PC-3 (cell line): ENCODE measurements at places on chromosomes 3 and 15. TPM values are rescaled to one million over a fixed set of nuclear protein-coding genes. Genes with fewer than 3 reads are reported as not detected.

The DAG1 gene
- total RNA-seq, result 111 and 114 TPM in 2 replicates

The TRH gene
- total RNA-seq, result not detected in 2 replicates

The ATP10A gene
- total RNA-seq, result 2.6 and 5.0 TPM in 2 replicates

The KPNA1 gene
- total RNA-seq, result 64.3 and 76.7 TPM in 2 replicates

The CACNA1D gene
- not detected in 2 replicates for total RNA-seq

The ATP13A4 gene
- total RNA-seq, result not detected in 2 replicates

The CNTN4 gene
- not detected in 2 replicates for total RNA-seq

The FEZF2 gene
- not detected in 2 replicates for total RNA-seq

The GRIP2 gene
- 0.29 and 0.36 TPM in 2 replicates for total RNA-seq

The SCAANT1 gene
- total RNA-seq, result not detected in 2 replicates

DNA sequence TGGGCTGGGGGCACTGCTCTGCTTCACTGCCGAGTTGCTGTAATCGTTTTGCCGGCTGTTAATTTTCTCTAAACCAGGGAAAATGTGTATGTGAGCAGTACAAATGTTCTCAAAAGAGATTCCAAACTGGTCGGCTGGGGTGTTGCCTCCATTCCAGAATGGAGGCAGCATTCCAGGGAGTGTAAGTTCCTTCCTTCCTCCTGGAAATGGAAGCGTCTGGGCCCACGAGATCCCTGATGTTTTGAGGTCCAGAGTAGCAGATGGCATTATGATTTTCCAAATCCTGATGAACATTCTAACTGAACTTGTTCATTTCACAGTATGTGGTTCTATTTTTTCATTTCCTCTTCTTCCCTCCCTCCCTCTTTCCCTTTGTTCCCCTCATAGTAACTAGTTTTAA, 64.4 kb upstream of the SKOR1 start:
- no peak for DNase-seq

DNA sequence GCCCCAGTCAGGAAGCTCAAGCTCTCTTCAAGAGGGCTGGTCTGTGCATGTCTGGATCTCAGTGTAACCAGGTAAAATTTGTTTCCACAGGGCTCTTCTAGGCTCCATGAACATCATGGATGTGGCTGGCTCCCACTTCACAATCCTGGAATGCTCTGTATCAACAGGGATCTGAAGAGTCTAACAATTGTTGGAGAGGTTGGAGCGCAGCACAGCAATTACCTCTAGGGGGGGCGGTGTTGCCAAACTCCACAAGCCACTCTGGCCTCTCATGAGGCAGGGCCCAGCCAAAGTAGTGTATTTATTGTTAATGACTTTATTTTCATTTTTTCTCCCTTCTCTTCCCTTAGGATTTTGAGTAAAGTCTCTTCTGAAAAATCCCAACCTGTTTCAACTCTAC, 6.1 kb upstream of the EIF2B5 start:
- peak; percentile 55 for DNase-seq

DNA sequence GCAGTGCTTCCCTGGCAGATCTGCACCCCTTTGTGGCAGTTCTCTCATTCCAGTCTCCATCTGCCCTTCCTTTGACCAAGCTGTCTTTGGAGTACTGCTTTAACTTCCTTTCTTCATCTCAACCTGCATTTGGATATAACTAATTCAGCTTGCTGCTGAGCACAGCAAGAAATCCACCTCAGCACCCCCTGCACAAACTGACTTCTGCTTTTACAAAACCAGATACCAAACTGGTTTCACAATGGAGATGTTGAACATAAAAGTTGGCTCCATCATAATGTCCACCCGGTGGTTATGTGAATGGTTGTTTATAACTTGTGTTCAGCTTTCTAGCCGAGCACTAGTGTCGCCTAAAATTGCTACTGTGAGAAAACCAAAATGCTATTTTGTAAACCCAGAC, 341.1 kb upstream of the SEMA6D start:
- no peak for DNase-seq

- no peak for DNase-seq
These were observed 119.9 kb upstream of the RASGRP1 start for GRCh38 chr15:38684440-38685010.

DNA sequence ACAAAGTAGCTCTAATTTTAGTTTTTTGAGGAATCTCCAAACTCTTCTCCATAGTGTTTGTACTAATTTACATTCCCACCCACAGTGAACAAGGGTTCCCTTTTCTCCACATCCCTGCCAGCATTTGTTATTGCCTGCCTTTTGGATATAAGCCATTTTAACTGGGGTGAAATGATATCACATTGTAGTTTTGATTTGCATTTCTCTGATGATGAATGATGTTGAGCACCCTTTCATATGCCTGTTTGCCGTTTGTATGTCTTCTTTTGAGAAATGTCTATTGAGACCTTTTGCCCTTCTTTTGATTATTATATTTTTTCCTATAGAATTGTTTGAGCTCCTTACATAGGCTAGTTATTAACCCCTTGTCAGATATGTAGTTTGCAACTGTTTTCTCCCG, 239.9 kb upstream of the TPM1 start:
- no peak for DNase-seq

DNA sequence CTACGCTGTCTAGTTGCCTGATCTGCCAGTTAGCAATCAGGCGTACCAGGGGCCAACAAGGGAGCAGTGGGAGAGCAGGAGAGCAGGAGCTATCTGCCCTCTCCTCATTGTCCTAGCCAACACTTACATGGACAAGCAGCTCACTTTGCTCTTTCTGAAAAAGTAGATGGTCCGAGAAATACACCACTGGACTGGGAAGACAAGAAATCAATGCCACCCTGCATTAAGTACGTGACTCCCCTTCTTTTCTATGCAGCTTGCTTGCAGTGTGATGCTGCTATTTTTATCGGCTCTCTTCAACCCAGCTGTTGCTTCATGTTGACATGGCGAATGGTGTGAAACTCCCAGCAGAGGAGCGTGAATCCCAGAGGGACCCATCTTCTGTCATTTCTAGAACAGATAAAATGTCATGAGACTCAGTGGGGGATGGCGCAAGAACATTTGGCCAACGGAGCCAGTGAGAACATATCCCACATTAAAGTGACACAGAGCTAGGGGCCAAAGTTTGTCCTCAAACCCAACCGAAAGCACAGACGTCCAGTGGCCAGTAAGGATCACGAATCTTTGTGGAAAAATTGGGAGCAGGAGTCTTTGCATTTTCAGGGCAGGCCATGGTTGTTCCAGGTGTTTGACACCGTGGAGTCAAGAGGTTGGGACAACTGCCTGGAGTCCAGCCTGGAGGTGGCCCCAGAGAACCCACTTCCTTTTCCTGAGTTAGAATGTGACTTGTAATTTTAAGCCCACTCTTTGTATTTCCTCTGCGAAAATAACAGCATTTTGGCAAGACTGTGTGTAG, 53.7 kb upstream of the MEF2A start:
- DNase-seq, result no peak

DNA sequence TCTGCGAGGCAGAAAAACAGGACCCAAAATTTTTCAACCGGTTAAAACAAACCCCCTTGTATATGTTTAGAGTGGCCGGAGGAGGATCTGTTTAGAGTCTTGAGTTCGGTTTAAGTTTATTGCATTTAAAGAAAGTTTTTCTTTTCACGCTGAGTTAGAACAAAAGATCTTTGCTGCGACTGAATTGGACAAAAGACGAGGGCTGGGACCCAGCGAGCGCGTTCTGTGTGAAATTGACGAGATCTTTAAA, 9.8 kb downstream of the NR2F2 start:
- DNase-seq, result peak; percentile 20

- no peak for DNase-seq
These were observed 66.3 kb downstream of the LPP start for GRCh38 chr3:188220097-188220788.

GRCh38 chr15:61994216-61994615, 66.0 kb downstream of the VPS13C start:
- DNase-seq, result peak; percentile 10

- DNase-seq, result peak; percentile 60
These were observed 46.1 kb downstream of the ABHD5 start for GRCh38 chr3:43736558-43737440.

- no peak for DNase-seq
These were observed 110.0 kb downstream of the AQP9 start for GRCh38 chr15:58247855-58248842.

GRCh38 chr15:84750583-84751092, 2.2 kb downstream of the ZNF592 start:
- DNase-seq, result no peak

GRCh38 chr3:124965413-124965812, 30.9 kb upstream of the MUC13 start:
- DNase-seq, result no peak

DNA sequence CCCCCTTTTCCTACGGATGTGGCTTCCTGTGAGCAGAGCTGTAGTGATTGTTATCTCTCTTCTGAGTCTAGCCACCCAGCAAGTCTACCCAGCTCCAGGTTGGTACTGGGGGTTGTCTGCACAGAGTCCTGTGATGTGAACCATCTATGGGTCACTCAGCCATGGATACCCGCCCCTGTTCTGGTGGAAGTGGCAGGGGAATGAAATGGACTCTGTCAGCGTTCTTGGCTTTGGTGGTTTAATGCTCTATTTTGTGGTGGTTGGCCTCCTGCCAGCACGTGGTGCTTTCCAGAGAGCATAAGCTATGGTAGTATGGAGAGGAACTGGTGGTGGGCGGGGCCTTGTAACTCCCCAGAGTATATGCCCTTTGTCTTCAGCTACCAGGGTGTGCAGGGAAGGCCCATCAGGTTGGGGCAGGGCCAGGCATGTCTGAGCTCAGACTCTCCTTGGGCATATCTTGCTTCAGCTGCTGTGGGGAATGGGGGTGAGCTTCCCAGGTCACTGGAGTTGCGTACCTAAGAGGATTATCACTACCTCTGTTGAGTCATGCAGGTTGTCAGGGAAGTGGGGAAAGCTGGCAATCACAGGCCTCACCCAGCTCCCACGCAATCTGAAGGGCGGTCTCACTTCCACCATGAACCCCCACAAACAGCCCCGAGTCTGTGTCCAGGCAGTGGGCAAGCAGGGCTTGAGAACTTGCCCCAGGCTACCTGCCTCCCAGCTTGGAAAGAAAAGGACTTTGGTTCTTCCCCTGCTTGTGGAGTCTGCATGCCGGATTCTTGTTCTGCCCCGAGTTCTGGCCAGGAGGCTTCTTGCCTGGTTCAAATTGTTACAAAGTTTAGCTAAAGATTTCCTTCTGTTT, 9.0 kb upstream of the ADGRG7 start:
- no peak for DNase-seq

DNA sequence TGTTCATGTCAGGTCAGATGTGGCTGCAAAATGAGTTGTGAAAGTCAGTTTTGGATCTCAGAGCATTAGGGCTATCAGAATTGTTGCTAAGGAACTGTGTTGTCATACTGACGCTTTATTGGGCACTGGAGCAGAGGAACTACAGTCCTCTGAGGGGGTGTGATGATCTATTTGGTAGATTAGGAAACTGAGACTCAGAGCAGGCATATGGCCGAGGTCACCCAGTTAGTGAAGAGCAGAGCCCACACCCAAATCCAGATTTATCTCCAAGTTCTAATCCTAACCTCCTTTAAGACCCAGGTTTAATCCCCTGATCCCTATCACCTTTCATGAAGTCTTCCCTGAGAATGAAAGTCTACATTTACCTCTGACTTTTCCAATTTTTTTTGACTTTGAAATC, 25.6 kb upstream of the GLCE start:
- no peak for DNase-seq

DNA sequence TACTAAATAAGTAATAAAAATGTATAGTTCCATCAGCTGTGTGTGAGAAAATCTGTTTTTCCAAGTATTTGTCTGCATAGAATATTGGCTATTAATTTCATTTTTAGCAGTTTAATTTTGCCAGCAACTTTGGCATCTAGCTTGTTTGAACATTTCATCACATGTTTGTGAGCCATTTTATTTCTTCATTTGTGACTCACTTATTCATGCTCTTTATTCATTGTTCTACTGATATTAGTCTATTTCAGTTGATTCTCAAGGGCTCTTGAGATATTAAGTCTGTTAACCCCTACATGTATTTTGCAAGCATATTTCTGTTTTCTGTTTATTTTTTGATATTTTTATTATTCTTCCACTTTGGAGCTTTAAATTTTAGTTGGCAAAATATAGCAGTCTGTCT, 74.0 kb upstream of the PHLDB2 start:
- DNase-seq, result peak; percentile 12

GRCh38 chr3:73624821-73625665, at the start of gene PDZRN3:
TSS of gene PDZRN3 (minus strand) at chr3:73624941.
- DNase-seq, result no peak

DNA sequence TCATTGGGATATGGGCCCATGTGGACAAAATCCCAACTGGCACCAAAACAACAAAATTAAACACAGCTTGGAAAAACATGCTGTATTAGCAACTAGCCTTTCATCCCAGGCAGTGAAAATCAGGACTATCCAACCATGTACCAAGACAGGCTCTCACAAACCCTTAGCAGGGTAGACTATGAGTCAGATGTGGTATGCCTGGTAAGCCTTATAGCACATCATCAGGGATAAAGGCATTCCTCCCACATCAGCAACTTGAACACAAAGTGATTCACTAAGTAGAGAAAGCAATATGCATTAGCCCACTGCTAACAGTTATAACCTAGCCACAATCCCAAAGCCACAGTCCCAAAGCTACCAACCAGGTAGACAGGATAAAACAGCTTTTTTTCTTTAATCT, 8.0 kb downstream of the CEP152 start:
- peak; percentile 67 for DNase-seq

GRCh38 chr3:150131663-150132062, 161.0 kb upstream of the PFN2 start:
- DNase-seq, result no peak

- no peak for DNase-seq
These were observed 319.8 kb downstream of the TBC1D5 start for GRCh38 chr3:17422636-17423035.

- no peak for DNase-seq
These were observed 107.6 kb upstream of the SEMA6D start for GRCh38 chr15:47609693-47610092.

DNA sequence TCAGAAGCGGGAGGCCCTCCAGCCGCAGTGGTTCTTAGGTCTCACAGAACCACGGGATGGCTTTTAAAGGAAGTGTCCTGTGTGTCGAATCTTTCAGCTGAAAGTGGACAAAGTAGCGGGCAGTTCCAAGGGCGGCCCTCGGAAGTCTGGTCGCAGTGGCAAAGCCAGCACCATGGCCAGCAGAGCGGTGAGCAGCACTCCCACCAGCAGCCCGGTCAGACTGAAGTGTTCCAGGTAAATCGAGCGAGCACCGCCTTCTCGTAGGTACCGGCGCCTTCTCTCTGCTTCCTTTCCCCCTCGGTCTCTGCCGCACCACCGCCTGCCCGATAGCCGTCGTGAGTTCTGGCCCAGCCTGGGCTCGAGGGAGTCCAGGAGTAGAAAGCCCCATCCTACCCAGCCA, 103.6 kb upstream of the ABHD17C start:
- DNase-seq, result no peak

DNA sequence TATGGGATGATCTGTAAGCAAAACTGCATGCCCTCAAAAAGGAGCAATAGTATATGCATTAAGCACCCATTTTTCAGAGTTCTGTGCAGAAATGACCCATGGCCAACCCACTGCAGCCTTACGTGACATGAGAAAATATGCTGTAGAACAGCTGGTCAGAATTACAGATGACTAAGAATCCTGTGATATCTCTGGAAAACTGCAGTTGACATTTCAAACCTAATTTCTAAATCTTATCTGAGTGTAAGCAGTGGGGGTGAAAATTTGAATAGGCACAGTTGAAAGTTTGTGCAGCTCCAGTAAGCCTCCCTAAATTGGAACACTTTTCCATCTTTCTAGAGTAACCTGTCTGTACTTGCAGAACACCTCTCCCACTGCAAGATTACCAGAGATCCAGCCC, 28.7 kb upstream of the COL6A6 start:
- no peak for DNase-seq

- peak; percentile 56 for DNase-seq
These were observed 26.9 kb upstream of the GOLGA8B start for GRCh38 chr15:34610354-34610753.

- peak; percentile 45 for DNase-seq
These were observed at the start of gene FSTL1 for GRCh38 chr3:120450600-120451271. TSS of gene FSTL1 (minus strand) at chr3:120450992. CDS start at chr3:120450746, 246 bp downstream.
